ENCODE measurements at places on chromosomes 2 and 18.
A peak's percentile ranks its signal among the peaks of the same experiment; 100 is the strongest.

- no peak for DNase-seq
Measured at GRCh38 chr2:194363295-194363694, 1293.7 kb upstream of the SLC39A10 start.

DNA sequence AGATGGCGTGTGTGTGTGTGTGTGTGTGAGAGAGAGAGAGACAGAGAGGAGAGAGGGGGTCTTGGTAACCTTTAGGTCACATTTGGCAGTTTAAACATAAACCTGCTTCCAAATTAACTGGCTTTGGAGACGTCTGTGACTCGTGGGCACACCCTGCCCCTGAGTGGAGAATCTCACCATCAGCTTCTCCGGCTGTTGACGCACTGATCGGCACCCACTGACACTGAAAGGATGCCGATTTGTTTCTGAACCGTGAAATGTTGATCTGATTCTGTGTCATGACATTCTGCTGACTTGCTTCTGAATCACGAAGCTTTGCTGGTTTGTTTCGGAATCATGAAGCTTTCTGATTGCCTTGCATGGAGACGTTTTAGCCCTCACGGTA lies 114.7 kb downstream of the RTP5 start:
- peak; percentile 21 for DNase-seq

DNA sequence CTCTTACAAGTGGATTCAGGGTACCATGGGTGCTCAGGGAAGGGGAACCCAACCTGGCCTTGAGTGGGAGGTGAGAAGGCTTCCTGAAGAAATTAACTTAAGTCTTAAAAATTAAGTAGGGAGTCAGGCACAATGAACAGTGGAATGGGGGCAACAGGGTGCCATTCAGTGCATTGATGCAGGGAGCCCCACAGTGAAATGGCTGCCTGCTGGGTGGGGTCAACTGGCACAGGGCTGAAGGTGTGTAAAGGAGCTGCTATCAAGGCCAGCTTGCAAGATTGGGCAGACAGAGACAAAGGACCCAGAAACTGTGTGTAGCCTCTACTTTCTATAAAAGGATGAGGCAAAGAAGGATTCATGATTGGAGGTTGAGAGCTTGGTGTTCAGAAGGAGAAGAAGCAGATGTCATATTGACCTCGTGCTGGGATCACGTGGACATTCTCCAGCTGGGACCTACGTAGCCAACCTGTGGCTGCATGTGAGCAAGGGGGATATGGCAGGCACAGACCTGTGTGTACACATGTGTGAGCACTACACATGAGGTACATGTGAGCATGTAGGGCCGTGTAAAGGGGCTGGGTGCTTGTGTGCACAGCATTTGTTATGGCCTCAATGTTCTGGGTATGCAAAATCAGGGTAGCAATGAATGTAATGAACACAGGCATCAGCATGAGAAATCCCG lies 209.5 kb upstream of the HAAO start:
- DNase-seq: no peak

DNA sequence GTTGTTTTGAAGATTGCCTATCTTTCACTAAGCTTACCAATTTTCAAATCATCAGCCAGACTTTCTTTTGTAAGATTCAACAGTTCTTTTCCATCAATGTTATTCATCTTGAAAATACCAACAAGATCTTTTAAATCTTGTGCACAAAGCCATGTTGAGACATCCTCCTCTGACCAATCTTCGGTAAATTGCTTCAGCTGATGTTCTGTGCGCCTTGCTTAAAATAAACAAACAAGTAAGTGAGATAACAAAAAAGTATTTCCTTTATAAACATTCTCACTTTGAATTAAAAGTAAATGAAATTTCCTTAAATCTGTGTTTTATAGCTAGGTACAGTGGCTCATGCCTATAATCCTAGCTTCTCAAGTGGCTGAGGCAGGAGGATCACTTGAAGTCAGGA lies 30.3 kb downstream of the WDSUB1 start:
- no peak for DNase-seq

- DNase-seq: peak; percentile 14
Measured at GRCh38 chr2:71938108-71938507, 209.6 kb downstream of the CYP26B1 start.

GRCh38 chr2:159640176-159640575 lies 23.8 kb upstream of the BAZ2B start:
- DNase-seq: no peak

DNA sequence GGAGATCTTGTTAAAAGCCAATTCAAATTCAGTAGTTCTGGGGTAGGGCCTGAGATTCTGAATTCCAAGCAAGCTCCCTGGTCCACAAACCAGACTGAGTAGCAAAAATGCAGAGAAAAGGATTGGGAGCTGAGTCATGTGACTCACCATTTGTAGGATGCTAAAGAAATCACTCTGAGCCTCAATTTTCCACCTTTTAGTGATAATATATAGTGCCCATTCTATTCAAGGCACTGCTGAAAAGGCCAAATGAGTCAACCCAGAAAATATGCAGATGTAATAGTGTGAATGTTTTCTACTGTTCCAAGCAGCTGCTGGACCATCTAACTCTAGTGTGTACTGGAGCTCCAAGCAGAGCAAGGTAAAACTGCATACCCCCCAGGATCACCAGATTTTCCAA lies 47.2 kb downstream of the SLC14A2 start:
- DNase-seq: no peak

GRCh38 chr2:138454761-138455160 lies 46.8 kb upstream of the SPOPL start:
- no peak for DNase-seq

DNA sequence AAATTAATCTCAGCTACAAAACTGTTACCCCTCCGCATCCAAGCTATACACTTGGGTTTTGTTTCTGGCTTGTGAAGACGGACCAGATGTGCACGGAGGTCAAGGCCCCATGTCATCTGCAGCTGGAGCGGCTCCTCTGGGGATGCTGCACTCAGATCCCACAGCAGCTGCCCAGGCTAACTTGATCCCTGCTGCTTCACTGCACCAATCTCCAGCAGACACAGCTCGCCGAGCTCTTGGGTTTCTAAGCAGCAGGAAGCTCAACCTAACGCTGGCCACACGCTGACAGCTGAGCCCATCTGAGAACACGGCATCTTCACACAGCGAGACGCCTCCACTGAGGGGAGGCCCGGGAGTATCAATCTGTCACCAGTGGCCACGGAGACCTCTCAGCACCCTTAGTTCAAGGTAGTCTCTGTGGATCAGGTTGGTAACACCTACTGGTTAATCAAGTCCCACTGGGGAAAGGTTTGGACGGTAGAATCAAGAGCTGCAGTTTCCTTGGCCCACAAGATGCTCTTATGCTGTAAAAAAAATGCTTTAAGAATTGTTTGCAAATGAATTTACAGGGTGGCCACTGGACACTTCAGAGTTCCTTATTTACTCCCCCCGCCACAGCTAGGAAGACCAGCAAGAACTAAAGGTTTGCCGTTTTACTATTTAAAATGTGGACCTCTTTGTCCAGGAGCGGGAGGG lies 67.5 kb downstream of the EMILIN2 start:
- DNase-seq: peak; percentile 23

- no peak for DNase-seq
Measured at GRCh38 chr2:161843936-161844335, 219.7 kb downstream of the SLC4A10 start.

GRCh38 chr2:212595036-212595654 lies 56.5 kb upstream of the ERBB4 start:
- DNase-seq: no peak

DNA sequence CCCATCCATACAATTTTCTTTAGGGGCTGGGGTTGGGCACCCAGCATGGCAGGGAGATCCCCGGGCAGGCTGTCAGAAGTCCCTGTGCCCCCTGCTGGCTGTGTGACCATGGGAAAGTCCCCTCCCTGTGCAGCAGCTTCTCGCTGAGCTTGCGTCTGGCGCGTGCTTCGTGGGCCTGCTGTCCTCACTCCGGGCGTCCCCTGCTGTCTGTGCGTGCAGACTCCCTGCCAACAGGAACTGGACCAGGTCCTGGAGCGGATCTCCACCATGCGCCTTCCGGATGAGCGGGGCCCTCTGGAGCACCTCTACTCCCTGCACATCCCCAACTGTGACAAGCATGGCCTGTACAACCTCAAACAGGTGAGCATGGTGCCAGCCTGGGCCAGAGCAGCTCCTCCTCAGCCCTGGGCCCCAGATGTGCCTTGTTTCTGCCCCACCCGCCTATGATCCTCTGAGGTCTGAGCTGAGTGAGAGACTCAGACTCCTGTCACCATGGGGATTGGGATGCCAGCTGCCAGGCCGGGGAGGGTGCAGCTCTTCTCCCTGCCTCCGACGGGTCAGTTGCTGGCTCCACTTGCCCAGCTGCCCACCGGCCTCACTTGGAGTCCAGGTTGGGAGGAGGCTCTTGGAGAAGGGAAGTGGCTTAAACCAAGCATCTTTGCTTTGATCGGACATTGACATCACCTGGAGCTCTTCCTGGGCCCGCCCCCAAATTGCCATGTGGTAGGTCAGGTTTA lies 28.6 kb downstream of the IGFBP2 start:
- peak; percentile 39 for DNase-seq

DNA sequence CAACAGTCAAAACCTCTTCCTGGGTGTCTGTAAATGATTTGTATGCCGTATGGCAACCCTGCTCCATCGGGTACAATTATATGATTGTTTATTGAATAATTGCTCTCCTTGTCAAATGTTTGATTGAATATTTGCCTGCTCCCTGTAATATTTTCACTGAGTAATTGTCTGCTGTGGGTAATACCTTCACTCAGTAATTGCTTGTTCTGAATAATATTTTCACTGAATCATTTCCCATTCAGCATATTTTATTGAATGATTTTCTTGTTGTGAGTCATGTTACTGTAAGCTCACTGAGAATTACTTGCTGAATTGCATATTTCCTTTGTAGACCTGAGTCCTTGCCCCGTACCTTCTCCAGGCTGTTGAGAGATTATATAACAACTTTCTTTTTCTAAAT lies 535.2 kb downstream of the METTL4 start:
- no peak for DNase-seq

GRCh38 chr2:160816916-160817499 lies 323.4 kb upstream of the RBMS1 start:
- no peak for DNase-seq

DNA sequence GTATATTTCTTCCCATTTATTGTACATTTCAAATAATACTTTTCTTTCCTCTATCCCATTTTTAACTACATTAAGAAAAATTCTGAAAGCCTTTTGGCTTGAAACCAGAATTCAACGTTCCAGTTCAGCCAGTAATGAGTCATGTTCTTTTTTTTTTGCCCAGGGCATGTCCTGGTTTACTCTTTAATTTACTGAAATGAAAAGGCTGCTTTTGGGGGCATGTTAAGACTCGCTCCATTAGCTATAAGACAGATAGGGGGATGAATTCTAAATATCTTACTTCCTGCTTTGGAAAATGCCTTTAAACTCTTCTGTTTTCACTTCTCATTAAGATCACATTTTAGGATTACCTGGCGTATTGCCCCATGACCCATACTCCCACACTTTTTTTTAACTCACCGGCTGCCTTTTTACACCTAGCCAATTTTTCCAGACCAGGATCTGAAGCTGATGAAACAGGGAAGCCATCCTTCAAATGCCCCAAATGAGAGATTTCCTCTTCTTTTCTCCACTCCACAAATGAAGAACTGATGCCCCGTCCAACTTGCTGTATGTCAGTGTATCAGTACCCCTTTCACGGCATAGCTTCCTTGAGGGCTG lies 585 bp downstream of the ABCA12 start:
- DNase-seq: no peak

All from stimulated activated CD8-positive, alpha-beta memory T cell treated with anti-CD3 and anti-CD28 coated beads, Interleukin-4, amount 100 ng/mL, for 48 hours (primary cell).